Ammon's horn (tissue), 1 donor: ENCODE measurements at places on chromosomes 6 and 20.

DNA sequence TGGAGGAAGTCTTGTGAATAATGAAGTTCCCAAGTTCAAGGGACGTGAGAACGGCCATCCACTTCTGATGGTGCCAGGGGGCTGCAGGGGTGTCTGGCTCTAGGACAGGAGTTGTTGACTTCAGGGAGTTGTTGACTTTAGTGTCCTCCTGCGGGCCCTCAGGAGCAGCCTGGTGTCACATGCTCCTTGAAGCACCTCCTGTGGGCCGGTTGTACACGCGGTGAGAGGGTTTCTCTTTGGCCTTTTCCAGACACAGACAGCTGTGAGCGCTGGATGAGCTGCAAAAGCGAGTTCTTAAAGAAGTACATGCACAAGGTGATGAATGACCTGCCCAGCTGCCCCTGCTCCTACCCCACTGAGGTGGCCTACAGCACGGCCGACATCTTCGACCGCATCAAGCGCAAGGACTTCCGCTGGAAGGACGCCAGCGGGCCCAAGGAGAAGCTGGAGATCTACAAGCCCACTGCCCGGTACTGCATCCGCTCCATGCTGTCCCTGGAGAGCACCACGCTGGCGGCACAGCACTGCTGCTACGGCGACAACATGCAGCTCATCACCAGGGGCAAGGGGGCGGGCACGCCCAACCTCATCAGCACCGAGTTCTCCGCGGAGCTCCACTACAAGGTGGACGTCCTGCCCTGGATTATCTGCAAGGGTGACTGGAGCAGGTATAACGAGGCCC is 77.8 kb downstream of the ISM1 start:
- no peak for DNase-seq

- DNase-seq: peak; percentile 43
Measured at GRCh38 chr6:38489951-38490350, 149.8 kb downstream of the BTBD9 start.

DNA sequence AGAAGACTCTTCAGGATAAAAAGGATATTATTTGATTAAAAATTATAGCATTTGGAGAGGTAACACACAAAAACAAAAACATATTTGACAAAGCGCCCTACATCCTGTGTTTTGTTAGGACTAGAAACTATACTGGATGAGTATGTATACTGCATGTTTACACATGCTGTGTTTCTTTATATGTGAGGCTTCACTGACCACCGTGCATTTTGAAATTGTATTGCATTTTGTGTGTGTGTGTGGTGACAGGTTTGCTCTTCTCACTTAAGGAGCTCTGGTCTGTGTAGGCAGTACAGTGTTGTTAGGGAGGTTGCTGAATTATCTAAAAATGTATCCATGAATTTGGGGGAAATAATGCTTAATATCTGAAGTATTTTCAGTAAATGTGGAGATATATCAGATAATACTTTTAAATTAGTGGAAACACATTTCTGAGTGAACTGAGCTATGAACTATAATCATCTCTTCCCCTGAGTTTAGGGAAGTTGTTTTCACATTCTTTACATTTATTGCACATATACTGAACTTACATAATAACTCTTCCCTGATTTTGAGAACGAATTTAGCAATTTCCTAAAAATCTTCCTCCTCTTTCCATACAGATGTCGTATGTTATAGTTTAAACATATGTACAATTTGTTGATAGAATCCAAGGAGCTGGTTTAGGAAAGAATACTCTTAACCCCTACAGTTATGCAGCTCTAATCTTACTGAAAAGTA is 43.3 kb downstream of the TMEM170B start:
- DNase-seq: no peak

GRCh38 chr6:41939848-41940758 is 1.5 kb downstream of the CCND3 start:
- DNase-seq: no peak

GRCh38 chr6:33768644-33769120 is 20.2 kb downstream of the LEMD2 start:
- DNase-seq: peak; percentile 79

DNA sequence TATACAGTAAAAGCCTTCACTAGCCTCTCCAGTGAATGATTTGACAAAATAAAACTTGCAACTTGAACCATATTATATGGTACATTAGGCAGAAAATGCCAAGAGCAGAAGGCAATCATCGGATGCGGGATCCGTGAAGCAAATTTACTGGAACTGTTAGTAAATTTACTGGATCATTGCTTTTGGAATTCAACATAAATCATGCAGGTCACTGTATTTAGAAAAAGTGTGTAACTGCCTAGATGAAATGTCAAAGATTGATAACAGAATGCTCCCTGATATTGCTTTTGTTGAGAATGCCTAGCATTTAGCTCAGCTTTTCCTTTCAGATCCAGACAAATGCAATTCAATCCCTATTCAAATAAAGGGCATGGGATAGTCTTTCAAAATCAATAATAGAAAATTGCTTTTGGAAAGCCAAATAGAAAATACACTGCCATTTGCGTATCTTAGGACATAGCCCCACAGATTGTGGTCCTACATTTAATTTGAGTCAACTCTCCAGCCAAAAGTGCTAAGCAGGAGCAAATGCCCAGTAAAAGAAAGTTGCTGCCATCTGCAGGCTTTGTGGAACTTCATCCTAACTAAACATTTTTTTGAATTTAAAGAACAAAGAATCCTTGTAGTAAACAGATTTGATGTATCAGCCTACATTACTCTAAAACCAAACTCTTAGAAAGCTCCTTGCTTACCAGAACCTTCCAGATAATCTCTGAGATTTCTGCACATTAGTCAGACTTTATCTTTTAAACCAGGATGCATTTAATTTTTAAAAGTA is 109.5 kb upstream of the HSF2 start:
- DNase-seq: peak; percentile 49

GRCh38 chr6:8069151-8069550 is 5.0 kb upstream of the BLOC1S5 start:
- DNase-seq: no peak
